ENCODE measurements at places on chromosomes 5 and 9.

GRCh38 chr9:90240541-90240940 is 402.1 kb downstream of the DIRAS2 start:
- DNase-seq, result no peak

DNA sequence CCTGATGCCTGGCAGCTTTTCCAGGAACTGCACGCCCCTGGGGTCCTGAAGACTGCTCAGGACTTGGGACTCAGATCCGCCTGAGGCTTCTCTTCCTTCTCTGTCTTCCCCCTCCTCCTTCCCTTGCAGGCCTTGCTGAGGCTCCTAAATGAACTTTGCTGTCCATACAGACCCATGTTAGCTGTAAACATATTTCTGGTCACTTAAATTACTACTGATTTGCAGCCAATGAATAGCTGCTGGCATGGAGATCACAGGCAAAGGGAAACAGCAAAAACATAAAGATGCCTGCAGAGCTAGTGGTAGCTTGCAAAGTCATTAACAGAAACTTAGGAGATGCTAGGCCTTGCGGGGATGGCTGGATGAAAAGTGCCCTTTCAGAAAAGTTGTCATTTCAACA is 261.9 kb downstream of the GADD45G start:
- no peak for DNase-seq

GRCh38 chr9:129289883-129290282 is 111.8 kb upstream of the IER5L start:
- no peak for DNase-seq

GRCh38 chr5:130652176-130652575 is 512.9 kb downstream of the HINT1 start:
- no peak for DNase-seq

GRCh38 chr5:24226479-24226878 is 418.3 kb downstream of the CDH10 start:
- DNase-seq, result no peak
